Stimulated activated CD8-positive, alpha-beta memory T cell treated with anti-CD3 and anti-CD28 coated beads, Interleukin-4, amount 100 ng/mL, for 1 hour (primary cell): ENCODE measurements at places on chromosomes 3 and 15.

DNA sequence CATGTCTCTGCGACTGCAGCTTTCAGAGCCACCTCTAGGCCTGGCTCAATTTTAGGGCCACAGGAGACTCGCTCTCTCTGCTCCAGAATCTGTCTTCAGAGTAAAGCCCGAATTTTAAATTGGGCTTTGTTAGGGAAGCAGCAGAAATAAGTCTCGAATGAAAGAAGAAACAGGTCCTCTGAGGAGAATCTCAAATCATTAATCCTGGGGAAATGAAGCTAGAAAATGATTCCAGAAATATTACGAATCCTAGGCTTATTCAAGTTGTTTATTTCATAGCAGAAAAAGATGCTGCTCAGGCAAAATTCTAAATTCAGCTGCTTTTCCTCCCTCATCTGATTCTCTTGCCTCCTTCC lies 114.2 kb upstream of the THBS1 start:
- no peak for DNase-seq

GRCh38 chr3:36843065-36844051 lies 79.0 kb upstream of the DCLK3 start:
- peak; percentile 4 for DNase-seq

- DNase-seq: no peak
Measured at GRCh38 chr3:62621176-62621575, 247.8 kb upstream of the FEZF2 start.

DNA sequence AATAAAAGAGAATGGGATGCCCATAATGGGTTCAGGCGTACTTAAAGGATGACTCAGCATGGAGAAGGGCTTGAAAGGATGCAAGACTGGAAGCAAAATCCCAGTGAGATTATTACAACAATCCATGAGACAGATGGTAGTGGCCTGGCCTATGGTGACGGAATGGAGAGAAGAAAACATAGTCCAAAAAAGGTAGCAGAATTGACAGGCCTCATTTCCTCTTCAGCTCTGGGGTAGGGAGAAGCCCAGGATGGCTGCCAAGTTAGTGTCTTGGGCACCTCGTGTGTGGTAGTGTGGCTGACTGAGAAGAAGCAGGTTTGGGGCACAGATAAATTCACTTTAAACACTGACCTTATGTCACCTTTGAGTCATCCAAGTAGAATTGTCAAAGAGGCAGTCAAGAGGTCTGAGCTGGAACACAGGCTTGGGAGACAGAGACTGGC lies 18.1 kb downstream of the MB21D2 start:
- no peak for DNase-seq

DNA sequence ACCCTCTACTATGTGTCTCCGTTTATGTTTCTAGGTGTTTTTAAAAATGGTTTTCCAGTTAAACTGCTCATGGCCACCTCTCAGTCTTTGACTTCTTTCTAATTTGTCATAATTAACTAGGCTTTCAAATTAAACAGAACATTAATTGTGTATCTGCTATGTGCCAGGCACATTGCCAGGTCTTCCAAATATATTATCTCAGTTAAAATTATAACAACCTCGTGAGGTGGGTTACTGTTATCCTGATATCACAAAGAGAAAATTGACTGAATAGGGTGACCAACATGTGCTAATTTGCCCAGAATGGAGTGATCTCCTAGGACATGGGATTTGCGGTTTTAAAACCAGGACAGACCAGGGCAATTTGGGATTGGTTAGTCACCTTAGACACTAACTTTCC lies 222.4 kb upstream of the TLE3 start:
- no peak for DNase-seq

GRCh38 chr3:143184099-143184498 lies 64.5 kb downstream of the CHST2 start:
- no peak for DNase-seq

GRCh38 chr15:98804057-98804380 lies 155.7 kb downstream of the IGF1R start:
- DNase-seq: no peak

GRCh38 chr3:108137460-108137814 lies 46.6 kb upstream of the CD47 start:
- no peak for DNase-seq

- no peak for DNase-seq
Measured at GRCh38 chr3:23459889-23460546, 256.9 kb downstream of the UBE2E2 start.

- no peak for DNase-seq
Measured at GRCh38 chr15:98150084-98150483, 189.6 kb downstream of the ARRDC4 start.

DNA sequence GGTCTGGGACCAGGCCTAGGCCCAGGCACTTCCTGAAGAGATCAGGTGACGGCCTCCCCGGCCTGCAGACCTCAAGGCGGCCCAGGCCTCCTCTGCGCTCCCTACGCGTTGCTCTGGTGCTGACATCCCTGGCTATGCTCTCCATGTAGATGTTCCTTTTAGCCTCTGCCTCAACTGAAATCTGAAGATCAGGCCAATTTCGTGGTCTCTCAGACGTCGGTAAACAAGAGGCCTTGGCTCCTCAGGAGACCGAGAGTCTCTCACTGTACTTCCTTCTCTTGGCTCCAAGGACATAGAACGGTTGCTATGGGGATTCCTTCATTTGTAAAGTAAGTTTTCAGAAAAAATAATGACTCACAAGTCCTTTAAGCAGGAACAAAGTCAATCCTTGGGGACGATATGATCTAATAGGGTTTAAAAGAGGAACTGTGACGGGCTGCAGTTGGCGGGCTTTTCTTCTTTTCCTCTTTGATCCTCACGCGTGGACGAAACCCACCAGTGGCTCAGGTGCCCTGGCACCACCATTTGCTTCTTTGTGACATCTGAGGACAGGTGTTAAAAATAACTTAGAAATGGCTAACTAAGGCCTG lies 55.6 kb upstream of the CGNL1 start:
- no peak for DNase-seq

DNA sequence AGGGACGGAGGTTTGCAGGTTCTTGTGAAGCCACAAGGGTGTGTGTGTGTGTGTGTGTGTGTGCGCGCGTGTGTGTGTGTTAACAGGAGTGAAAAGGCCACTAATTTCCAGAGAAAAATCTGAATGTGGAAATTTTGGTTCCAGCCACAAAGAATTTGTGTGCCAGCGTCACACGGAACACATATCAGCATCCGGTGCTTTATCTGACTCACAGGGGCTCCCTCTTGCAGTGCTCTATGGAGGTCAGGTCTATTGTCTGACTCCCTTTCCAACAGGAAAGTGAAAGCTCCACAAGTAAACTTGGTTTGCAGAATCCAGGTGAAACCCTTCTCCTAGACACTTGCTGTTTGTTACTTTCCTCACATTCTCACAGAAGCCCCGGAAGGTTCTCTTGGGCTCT lies 6.2 kb downstream of the CLDN11 start:
- no peak for DNase-seq

DNA sequence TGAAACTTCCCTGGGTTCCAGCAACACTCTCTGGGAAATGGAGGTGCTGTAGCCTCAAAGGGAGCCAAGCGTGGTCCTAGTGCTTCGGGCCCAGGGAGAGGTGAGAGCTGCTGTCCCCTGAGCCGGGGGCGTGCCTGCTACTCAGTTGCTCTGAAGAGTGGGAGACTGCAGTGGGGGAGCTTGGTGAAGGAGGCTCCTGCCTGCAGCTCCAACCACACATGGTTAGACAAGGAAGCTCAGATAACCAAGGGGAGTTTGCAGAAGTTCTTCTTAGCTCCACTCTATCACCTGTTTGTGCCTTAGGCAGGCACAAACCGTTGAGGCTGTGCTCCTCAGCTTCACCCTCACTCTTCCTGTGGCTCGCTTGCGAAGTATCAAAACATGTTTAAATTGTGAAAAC lies 53.6 kb upstream of the TRPM1 start:
- no peak for DNase-seq
